ENCODE measurements at places on chromosomes 13 and 19.

GRCh38 chr19:55005684-55006488 is 32.2 kb downstream of the GP6 start:
- DNase-seq, result peak; percentile 96

- DNase-seq, result no peak
These were observed 133.9 kb downstream of the IRS2 start for GRCh38 chr13:109652531-109652930.

GRCh38 chr13:30112602-30113435 is 194.5 kb downstream of the KATNAL1 start:
- DNase-seq, result peak; percentile 25

GRCh38 chr13:113918580-113918979 is 54.7 kb upstream of the GAS6 start:
- no peak for DNase-seq
